Nucleus accumbens (tissue), 56 donors: ENCODE measurements at places on chromosomes 1 and 21.

GRCh38 chr1:232372841-232373440 lies 257.0 kb downstream of the SIPA1L2 start:
- DNase-seq = no peak

DNA sequence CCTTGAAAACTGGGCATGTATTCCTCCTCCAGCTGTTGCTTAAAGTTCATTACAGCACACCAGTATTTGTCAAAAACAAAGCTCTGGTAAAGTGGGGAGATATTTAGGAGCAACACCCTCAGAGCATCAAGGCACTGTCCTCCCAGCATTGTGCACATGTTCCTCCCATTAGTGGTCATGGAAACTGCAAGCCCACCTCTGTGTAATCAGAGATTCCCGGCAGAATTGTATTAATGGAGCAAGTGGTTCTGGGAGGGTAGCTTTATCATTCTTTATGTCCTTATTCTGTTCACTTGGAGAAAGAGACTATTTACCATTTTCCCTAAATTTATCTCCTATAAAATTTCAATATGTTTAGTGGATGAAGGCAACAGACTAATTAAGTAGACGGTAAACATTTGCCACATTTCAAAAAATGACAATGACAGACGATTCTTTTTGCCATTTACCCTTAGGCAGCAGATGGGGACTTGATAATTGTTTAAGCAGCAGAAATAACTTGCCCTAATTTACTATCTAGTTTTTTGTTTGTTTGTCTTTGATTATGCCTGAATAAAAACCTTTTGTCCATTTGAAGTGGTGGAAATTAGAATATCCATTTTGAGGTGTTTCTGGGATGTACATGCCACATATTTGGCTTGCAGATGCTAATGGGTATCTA lies 289.6 kb upstream of the ST6GALNAC5 start:
- DNase-seq = no peak

- peak; percentile 7 for DNase-seq
These were observed 95.1 kb downstream of the RHOU start for GRCh38 chr1:228830185-228830953.

- DNase-seq = no peak
These were observed 21.6 kb upstream of the CCDC27 start for GRCh38 chr1:3730543-3731247.

- no peak for DNase-seq
These were observed 50.1 kb downstream of the SSBP3 start for GRCh38 chr1:54355931-54356679.

- DNase-seq = no peak
These were observed 338 bp upstream of the TOR1AIP1 start for GRCh38 chr1:179881642-179882252.

GRCh38 chr1:191913260-191913977 lies 244.8 kb upstream of the RGS18 start:
- DNase-seq = no peak

DNA sequence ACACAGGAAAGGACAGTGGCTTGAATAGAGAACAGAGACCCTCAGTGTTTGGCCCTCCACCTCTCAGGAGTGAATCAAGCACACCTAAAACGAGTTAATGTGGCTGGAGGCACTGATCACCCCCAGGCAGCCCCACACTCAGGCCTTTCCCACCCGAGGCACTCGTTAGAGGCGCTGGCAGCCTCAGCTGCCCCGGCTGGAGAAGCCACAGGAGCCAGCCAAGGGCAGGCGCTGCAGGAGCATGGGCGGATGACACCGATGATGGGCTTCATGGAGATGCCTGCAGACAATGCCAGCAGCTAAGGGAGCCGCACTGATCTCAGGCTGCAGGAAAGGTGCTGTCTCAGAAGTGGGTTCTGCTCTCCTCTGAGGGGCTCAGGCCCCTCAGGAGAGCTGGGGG lies 24.1 kb upstream of the ABCG1 start:
- no peak for DNase-seq
